ENCODE measurements at places on chromosomes 4 and X. TPM values are rescaled to one million over a fixed set of nuclear protein-coding genes. Genes with fewer than 3 reads are reported as not detected.

Gene GAGE12H
- not detected for total RNA-seq

- no peak for DNase-seq
Measured at GRCh38 chrX:38989076-38989475, 187.8 kb downstream of the MID1IP1 start.

- DNase-seq = no peak
Measured at GRCh38 chr4:153191795-153192363, 12.4 kb upstream of the TRIM2 start.

Gene MAGEB1
- not detected for total RNA-seq

Gene SLC16A2
- total RNA-seq = 6.9 TPM

All from vagina (tissue), 2 donors.